ENCODE measurements at places on chromosomes 11 and 22.
A peak's percentile ranks its signal among the peaks of the same experiment; 100 is the strongest.

GRCh38 chr22:47691152-47691895 lies 928.9 kb downstream of the TBC1D22A start:
- DNase-seq, result peak; percentile 86

- DNase-seq, result no peak
These were observed 8.6 kb downstream of the OAF start for GRCh38 chr11:120219232-120219937.

DNA sequence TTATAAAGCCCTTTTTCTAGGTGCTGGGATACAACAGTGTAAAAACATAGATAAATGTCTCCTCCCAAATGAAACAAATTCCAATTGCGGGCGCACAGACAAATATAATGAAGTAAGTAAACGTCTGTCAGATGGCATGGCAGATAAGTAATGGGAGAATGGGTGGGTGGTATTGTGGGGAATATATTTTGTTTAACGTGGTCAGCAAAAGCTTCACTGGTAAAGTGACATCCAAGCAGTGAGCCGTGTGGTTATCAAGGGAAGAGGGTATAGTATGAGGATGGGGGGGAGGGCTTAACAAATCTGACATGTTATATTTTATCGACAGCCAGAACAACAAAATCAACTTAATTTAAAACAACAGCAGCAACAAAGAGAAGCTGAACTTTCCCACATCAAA lies 1.2 kb downstream of the SVIP start:
- DNase-seq, result no peak

DNA sequence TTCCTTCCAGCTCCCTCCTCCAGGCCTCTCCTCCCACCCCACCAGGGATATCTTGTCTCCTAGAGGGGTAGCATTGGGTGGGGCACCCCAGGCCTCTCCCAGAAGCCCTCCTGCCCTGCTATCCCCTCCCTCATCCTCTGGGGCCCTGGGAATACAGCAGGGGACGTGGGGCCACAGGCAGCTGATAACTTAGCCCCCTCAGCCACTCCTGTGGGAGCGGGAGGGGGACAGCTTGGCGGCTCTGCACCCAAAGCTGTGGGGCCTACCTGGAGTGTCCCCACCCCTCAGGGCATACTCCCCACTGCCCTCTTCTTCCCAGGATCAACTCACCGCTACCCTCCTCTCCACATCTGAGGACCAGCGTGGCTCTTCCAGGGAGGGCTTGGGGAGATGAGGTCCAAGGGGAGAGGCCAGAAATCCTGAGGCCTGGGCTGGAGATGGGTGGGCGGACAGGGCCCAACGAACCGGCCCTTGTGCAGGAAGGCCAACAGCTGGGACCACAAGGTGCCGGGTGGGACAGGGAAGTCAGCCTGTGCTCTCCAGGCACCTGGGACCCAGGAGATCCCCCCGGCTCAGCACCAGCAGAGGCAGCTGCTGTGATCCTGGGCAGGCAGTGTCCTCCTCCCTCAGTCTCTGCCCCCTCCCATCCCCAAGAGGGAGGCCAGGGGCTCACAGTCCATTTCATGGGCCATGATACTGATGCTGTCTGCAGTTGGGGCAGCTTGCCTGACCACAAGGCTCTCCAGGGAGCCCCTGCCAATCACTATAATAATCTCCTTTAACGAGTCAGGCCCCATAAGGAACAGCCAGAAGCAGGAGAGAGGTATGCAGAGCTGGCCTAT lies 23.2 kb downstream of the NEAT1 start:
- DNase-seq, result no peak

- DNase-seq, result no peak
These were observed 74.4 kb downstream of the TRIM44 start for GRCh38 chr11:35736952-35737351.

DNA sequence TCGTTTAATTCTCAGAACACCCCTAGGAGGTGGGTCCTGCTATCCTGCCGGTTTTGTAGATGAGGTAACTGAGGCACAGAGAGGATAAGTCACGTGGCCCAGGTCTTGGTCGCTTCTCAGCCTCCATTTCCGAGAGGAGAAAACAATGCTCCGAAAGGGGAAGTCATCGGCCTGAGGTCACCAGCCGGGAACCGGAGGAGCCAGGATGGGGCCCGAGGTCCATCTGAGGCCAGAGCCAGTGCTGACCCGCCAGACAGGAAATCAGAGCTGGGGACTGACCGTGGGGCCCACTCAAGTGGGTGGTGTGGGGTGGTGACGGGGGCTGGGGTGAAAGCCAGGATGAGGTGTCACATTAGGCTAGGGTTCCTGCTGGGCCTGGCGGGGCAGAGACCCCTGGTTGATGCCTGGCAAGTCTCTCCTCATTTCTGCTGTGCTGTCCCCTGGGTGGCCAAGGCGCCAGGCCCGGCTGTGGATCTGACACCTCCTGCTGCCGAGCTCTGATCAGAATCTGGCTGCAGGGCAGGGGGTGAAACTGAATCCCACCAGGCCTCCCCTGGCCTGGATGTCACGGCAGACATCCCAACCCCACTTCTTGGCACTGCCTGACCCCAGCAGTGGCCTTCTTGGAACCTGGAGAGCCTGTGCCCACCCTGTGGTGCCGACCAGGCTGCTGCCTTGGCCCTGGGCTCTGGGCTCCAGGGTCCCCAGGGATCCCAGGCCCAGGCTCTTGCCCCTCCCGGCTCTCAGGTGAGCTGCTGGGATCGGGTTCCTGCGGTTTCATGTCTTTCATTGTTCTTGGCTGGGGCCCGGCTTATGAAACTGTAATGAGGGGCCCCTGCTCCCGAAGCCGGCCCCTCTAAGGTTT lies 12.0 kb downstream of the TRIOBP start:
- DNase-seq, result peak; percentile 20

DNA sequence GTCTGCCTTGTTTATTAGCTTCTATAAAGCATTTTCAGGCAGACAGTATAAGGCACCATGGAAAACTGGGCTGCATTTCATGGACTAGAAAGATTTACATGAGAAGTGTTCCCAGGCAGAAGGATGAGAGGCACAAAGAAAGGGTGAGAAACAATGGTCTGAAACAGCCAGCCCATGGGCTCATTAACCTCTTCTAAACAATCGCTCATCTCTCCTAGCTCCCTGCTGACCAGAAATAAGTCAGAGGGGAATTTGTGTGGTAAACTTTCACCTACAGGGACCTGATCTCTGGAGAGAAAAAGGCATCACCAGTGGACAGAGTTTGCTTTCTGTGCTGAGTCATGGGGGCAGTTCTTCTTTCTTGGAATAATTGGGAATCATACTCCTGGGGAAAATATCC lies 51.8 kb upstream of the KIRREL3 start:
- no peak for DNase-seq

DNA sequence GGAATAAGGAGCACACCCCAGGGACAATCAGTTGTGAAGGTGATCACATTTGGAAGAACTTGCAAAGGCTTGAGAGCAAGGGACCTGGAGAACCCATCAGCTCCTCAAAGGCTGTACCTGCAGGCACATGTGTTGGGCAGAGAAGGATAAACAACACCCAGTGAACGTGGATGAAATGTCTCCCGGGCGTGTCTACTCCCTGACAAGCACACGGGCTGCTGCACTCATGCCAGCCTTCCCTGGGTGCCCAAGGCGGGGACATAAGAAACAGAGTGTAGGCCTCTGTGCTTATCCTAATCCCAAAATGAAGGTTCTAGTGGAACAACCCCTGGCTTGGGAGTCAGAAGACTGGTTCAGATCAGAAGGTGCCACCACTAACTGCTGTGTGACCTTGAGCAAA lies 46.7 kb downstream of the DSCAML1 start:
- no peak for DNase-seq

DNA sequence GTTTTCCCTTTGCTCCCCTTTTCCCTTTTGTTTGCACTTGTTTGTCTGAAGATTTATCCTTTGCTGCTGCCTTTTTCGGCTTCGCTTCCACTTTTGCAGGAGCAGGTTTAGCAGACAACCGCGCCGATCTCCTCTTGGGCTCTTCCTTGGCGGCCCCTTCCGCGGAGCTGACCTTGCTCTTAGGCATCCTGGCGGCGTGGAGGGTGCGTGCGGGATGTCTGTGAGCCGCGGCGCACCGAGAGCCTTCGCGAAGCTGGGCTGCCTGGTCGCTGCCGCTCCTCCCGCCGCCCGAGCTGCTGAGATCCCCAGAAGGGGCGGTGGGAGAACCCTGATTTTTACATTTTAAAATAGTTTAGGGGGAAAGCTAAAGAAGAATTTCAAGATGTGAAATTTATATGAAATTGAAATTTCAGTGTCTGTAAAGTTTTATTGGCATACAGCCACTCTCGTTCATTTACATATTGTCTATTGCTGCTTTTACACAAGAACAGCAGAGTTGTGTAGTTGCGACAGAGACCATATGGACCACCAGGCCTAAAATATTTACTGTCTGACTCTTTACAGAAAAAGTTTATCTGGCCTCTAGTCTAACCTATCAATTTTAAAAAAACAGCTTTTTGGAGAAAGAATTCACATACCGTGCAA lies 105.2 kb upstream of the RRM1 start:
- no peak for DNase-seq

GRCh38 chr11:110173811-110174644 lies 80.8 kb downstream of the ZC3H12C start:
- DNase-seq, result no peak

DNA sequence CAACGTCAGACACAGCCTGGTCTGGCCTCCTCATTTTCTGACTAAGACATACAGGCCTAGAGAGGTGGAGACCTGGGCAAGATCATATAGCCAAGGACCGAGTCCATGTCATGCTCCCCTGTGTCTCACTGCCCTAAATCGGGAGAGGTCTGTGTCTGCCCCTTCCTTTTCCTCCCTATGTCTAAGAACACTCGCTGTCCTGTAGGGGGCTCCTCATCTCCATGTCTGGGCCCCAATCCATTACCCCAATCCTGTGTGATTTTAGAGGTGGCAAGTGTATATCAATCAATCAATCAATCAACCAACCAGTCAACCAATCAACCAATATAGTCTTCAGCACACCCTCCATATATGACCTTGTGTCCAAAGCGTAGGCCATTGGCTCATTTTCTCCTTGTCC lies 125.7 kb downstream of the KIRREL3 start:
- no peak for DNase-seq

DNA sequence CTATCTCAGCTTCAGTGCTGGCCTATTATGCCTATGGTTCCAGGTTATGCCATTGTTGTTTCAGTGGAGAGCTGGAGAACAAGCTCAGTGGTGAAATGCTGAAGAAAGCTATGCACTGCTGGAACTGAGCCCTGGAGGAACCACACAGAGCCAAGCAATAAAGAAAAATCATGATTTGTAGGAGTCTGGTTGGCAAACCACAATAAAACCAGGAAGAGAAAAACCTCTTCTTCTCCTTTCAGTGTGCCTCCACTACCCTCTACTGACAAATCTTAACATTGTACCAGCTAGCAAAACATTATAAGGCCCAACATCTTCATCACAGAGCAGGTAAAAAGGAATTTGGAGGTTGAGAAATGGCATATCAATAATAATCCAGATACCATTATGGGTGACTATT lies 5.3 kb downstream of the OR51F2 start:
- no peak for DNase-seq

DNA sequence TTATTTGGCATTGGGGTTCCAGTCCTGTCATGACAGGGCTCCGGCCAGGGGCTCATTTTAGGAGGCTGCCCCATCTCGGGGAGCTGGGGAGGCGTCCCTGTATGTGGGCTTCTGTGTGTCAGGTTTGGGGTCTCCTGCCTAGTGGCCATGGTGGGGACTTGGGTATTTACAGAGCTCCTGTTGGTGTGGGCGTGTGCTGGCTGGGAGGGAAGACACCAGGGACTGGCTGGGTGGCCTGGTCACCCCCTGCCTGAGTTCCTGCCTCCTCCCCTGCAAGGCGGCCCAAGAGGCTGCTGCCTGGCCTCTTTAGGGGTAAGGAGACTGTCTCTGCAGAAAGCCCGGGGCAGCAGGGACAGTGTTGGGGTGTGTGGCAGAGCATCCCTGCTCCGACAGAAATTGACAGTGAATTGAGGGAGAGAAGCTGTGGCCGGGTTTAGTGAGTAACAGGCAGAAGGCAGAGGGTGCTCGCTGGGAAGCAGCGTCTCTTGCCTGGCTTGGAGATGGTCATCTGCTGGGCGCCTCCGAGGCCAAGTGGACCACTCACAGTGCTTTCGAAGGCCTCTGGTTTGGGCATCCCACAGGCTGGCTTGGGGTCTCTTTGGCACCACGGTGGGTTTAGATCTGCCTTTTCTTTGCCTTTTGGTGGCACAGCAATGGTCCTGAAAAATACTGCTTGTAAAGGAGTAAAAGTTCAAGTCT lies 40.3 kb upstream of the GRAMD4 start:
- DNase-seq, result no peak

DNA sequence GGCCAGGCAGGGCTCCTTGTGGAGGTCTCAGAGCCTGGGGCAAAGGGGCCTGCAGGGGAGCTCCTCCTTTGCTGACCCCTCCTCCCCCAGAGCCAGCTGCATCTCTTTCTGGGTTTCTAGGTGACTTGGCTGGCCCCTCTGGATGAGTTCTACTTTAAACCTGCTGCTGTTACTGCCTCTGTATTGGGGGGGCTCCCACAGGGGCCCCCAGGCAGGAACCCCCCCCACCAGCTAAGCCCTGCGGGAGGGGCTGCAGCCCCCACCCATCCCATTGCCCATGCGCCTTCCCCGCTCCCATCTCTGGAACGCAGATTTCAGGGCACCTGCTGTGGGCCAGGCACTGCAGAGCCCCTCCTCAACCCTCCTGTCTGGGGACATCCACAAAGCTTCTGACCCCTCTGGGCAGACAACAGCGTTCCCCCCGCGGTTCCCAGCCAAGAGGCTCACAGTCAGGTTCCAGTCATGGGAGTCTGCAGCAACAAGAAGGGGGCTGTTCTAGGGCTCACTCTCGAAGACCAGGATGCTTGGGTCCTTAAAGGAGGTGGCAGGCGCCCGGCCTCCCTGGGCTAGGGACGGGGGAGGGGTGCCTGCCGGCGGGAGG lies 815 bp upstream of the PLCB3 start:
- no peak for DNase-seq

DNA sequence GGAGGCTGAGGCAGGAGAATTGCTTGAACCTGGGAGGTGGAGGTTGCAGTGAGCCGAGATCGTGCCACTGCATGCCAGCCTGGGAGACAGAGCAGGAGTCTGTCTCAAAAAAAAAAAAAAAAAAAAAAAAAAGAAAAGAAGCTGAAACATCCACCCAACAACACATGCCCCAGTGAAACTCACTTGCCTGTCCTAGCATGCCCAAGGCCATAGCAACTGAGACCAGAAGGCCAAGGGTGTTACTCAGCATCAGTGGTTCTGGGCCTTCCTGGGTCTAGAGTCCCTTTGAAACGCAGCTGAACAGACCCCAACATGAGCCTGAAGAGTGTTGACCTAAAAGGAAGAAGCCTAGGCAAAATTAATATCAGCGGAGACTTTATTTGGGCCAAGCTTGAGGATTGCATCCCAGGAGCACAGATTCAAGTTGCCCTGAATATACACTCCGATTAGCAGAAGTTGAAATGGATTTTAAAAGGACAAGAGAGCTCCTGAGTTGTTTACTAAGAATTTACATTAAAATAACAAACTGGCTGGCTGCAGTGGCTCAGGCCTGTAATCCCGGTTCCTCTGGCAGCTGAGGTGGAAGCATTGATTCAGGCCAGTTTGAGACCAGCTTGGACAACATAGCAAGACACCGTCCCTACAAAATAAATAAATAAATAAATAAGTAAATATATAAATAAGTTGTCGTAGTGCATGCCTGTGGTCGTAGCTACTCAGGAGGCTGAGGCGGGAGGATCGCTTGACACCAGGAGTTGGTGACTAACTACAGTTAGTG lies 7.0 kb downstream of the PRDX5 start:
- DNase-seq, result peak; percentile 33

- DNase-seq, result no peak
These were observed 3.8 kb downstream of the CFAP300 start for GRCh38 chr11:102050927-102051575.
